ENCODE measurements at places on chromosomes 5 and 9.

DNA sequence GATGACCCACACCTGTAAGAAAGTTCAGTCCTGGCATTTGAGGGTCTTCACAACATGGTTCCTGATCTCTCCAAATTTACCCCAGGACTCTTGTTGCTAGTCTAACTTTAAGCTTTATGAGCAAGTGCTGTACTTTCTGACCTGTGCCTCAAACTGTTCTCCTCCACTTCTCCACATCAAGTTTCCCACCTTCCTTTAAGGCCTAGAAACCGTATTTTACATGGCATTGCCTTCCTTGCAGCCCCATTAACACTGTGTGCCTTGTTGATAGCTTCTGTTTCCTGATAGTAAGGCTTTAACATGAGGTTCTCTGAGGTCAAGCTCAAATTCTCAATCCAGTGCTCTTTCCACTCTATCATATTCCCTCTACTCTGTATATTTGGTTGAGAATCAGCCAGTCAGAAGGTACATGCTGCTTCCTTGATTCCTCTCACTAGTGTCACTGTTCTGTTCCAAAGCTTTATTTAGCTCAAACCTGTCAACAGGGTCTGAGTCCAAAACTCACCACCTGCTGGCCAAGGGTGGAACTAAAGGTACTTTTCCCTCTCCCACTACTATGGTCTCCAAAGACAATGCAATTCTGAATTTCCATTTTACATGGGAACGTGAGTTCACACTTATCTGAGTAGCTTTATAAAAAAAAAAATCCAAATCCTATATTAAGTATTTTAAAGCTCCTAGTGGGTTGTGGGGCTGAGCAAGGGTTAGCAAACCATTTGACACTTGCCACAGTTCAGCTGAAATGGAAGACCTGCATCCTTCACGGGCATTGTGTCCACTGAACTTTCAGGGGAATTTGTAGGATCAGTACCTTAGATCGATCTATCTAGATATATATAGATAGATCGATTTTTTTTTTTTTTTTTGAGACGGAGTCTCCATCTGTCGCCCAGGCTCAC, 21.1 kb downstream of the VCP start:
- peak; percentile 47 for DNase-seq

DNA sequence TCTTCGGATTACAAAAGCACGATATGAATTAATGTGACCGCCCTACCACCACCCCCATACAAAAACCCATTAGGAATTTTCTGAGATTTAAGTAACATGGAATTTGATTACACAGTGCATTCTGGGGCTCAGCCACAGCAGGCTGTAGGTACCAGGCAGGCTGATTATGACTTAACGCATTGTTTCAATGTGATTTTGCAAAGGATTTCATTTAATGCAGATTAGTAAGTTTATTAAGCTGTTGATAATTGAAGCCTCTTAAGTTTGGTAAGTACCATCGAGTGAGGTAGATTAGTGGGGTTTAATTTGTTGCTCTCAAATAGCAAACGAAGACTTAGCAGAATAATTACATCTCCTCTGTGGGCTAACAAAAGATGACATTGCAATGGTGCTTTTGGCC, 240.1 kb downstream of the TRPM3 start:
- no peak for DNase-seq

DNA sequence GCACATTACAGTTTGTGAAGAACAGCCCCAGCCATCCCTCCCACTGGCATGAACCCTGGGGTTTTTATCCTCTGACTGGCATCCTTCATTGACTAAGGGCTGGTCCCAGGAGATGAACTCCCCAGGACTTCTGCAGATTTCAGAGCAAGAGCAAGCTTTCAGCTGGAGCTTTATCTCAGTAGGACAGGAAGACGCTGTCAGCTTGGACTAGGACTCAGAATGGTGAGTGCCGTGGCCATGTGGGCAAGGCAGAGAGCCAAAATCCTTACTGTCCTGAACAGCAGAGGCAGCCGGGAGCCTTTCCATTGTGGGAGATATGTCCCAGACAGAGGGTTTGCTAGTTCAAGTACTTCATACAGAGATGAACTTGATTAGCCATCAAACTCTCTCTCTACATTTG, 3.2 kb upstream of the ACOT12 start:
- no peak for DNase-seq

GRCh38 chr9:86329649-86330048, 24.6 kb downstream of the TUT7 start:
- DNase-seq: no peak

DNA sequence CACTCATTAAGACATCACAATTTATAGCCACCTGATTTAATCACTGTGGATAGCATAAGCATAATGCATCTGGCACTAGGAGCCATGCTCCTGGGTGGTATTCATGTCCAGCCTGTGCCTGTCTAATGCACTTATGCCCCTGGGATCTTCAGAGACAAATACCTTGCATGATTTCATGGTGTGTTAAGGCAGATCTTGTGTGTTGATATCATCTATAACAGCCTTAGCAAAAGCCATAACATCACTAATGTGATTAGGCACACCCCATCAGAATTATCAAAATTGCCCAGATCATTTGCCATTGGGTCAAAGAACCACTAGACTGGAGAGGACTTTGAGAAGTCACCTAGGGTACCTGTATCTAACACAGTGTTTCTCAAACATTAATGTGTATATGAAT, 43.7 kb upstream of the SELENOP start:
- no peak for DNase-seq

DNA sequence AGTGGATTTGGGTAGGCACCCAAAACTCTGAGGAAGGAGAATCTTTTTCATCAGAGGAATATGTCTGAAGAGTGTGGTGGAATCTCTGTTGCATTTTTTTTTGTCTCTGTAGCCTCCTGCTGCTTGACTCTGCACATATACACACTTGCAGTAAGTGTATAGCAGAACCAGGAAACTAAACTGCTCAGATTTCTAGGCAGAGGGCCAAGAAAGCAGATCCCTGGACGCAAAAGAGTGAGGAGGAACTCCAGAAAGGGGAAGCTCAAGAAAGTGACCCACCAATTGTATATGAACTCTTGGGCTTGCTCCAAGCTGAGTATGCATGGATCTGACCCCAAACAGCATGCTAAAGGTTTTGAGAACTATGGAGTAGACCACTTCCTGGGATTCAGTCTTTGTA, 181.8 kb downstream of the GADD45G start:
- no peak for DNase-seq

- DNase-seq: no peak
Observed at GRCh38 chr5:108430931-108431608, 49.2 kb upstream of the FBXL17 start.

DNA sequence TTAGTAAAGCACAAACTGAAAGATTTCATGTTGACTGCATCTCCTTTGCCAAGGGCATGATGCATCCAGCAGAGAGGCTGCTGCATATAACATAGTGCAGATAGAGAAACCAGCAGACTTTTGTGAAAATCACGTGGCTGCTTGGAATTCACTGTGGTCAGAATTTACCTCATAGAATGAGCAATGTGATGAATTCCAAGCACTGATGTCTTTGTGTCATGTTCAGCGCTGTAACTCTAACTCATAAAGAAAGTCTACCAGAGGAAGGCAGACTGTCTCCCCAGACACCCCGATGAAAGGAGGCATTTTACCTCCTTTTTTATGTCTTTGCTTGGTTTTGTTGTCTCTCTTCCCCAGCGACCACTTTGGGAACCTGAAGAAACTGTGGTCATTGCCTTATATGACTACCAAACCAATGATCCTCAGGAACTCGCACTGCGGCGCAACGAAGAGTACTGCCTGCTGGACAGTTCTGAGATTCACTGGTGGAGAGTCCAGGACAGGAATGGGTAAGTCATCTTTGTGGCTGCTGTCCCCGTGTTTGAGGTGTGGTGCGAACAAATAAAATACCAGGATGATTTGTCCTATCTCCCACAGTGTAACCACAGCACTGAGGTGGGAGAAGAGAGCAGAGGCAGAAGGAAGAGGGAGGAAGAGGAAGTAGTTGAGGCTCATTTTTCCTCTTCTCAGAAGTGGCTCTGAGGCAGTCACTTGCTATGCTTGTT, 42.0 kb downstream of the ITK start:
- DNase-seq: no peak

DNA sequence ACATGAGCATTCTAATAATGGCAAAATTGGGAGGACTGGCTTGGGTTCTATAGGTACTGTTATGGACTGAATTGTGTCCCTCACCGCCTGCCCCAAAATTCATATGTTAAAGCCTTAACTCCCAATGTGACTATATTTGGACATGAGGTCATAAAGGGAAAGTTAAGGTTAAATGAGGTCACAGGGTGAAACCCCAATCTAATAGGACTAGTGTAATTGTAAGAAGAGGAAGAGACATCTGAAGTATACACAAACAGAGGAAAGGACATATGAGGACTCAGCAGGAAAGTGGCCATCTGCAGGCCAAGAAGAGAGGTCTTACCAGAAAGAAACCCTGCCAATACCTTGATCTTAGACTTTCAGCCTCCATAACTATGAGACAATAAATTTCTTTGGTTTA, 23.1 kb downstream of the RNF180 start:
- DNase-seq: no peak

DNA sequence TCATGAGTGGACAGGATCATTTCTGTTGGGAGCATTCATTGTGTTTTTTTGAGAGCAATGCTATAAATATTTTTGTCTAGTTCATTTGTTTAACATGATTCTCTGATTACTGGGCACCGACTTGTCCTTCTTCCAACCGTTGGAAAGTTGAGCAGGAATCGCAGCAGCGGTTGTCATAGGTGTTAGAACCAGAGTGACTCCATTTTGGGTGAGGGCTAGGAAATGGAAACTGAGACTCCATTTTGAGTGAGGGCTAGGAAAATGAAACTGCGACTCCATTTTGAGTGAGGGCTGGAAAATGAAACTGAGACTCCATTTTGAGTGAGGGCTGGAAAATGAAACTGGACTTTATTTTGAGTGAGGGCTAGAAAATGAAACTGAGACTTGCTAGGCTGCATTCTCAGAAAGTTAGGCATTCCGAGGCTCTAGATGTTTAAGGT, 100.6 kb downstream of the ICE1 start:
- DNase-seq: no peak

- DNase-seq: no peak
Observed at GRCh38 chr9:132001567-132001966, 78.1 kb downstream of the MED27 start.

Data from CMK (cell line).